ENCODE measurements at places on chromosomes 12 and 14. TPM values are rescaled to one million over a fixed set of nuclear protein-coding genes. Genes with fewer than 3 reads are reported as not detected.

Gene CLEC2D
- total RNA-seq = 10.0 TPM

Gene KCNH5
- total RNA-seq = not detected

Gene CFAP251
- 2.4 TPM for total RNA-seq

Gene C12orf56
- total RNA-seq = 0.78 TPM

Gene CAMKK2
- total RNA-seq = 33.0 TPM

Gene KCNH3
- 0.35 TPM for total RNA-seq

Gene ANKRD52
- total RNA-seq = 75.4 TPM

Gene SPTB
- total RNA-seq = 0.26 TPM

Gene GALNT4
- total RNA-seq = 4.5 TPM

Gene RAB21
- 70.6 TPM for total RNA-seq

Gene ANKRD13A
- 43.5 TPM for total RNA-seq

Gene PTGDR
- not detected for total RNA-seq

Gene ACVRL1
- not detected for total RNA-seq

GRCh38 chr12:127236491-127236890 lies 1030.5 kb upstream of the TMEM132C start:
- DNase-seq = no peak

DNA sequence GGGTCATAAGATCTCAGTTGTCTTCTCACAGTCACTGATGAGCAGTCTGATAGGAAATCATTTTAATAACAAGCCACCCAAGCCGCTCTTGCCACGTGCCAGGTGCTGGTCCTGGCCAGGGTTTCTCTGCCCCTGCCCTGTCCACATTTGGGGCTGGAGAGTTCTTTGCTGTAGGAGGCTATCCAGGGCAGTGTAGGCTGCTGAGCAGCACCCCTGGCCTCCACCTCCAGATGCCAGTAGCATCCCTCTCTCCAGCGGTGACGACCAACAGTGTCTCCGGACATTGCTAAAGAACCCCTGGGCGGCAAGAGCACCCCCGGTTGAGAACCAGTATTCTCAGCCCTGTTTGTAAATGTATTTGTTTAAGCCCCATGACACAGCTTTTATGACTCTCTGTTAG lies 243.7 kb downstream of the GLT1D1 start:
- peak; percentile 78 for DNase-seq

DNA sequence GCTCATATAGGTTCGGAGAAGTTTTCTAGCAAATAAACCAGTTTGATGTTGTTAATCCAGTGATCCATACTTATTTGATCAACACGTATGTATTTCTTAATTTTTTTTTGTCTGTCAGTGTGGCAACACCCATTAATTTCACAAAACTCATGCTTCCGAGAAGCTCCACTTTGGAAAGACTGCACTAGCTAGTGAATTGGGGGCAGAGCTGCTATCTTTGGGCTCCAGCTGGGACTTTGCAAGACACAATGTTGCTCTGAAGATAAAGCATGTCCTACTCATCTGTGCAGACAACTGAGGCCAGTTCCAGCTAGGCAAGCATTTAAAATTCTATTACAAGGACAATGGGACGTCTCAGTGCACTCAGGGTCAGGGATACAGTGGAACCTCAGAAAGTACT lies 298.4 kb downstream of the NUAK1 start:
- no peak for DNase-seq

GRCh38 chr12:70556179-70556869 lies 80.9 kb downstream of the PTPRB start:
- no peak for DNase-seq

- DNase-seq = no peak
Observed at GRCh38 chr12:155646-156045, 58.3 kb downstream of the SLC6A12 start.

DNA sequence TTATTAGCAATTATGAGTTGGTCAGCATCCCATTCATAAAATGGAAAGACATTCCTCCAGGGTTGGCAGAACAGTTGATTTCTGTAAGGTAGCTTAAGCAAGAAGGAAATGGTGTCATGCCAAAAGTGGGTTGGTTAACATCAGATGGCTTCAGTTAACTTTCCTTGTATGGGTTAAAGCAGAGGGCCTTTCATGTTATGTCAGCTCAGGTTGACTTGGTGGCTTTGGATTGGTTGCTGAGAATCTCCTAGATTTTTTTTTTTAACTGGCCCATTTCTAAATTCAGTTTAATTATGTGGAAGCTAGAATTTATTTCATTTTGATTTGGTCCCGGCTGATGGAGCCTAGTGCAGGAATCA lies 87.8 kb downstream of the BBS10 start:
- DNase-seq = no peak

DNA sequence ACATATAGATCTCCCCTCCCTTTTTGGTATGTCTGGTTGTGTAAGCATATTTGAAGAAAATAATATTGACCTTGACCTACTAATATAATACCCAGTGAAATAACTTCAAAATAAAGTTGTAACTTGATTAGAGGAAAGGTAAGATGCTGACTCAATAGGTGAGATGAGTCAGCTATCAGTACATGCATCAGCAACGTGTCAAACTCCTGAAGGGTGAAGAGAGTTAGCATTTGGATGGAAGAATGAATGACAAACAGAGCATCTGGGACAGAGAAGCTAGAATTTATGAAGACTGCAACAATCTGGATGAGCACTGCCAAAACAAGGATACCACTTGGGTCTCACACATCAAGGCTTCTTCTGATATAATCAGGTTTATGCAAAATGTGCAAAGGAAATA lies 74.9 kb downstream of the PPP2R5E start:
- no peak for DNase-seq

- peak; percentile 44 for DNase-seq
Observed at GRCh38 chr12:115936997-115937916, 340.2 kb downstream of the MED13L start.

DNA sequence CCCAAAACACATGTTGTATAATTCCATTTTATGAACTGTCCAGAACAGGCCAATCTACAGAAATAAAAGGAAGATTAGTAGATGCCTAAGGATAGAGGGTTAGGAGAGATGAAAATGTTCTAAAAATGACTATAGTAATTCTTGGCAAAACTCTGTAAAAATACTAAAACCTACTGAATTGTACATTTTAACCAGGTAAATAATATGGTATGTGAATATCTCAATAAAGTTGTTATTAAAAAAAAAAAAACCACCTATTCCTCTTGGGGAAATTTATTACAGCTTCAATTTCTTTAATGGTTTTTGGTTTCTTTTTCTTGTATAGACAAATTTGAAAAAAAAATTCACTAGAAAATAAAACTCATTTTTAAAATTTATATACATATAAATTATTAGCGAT lies 33.2 kb downstream of the YAF2 start:
- no peak for DNase-seq

DNA sequence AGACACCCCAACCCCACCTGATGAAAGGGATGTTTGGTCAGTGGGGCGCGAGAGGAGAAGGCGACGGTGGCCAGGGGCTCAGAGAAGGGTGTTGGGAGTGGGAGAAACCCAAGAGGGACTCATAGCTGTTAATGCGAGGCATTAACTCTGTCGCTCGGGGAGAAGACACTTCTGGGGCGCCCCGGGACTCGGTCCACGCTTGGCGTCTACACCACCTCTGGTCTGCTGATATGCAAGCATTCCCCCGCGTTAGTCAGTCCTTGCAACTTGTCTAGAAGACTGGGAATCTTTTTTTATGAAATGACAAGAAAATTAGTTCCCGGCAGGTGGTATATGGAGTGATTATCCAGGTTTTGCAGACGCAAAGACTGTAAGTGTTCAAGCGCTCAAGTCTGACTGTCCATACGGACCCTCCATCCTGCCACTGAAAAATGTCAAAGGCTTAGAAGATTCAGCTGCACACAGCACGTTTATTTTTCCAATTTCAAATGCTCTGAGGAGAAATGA lies 360 bp upstream of the SLC35F4 start:
- DNase-seq = no peak

- no peak for DNase-seq
Observed at GRCh38 chr12:27780612-27781408, 774 bp upstream of the MANSC4 start.

- no peak for DNase-seq
Observed at GRCh38 chr14:33903369-33903768, 47.5 kb downstream of the EGLN3 start.

- DNase-seq = no peak
Observed at GRCh38 chr14:51147183-51147582, 52.3 kb upstream of the TRIM9 start.

DNA sequence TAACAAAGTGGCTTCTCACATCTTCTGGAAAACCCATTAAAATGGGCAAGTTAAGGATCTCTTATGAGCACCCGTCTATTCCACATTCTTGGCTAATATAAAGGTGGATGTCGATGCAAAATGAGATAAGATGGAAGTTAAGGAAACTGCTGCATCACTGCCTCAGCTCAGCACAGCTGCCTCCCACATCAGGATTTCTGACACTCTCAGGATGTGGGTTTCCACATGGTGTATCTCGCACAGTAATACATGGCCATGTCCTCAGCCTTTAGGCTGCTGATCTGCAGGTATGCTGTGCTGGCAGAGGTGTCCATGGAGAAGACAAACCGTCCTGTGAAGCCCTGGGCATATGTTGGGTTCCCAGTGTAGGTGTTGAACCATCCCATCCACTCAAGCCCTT lies 1348.0 kb downstream of the TMEM121 start:
- DNase-seq = no peak

DNA sequence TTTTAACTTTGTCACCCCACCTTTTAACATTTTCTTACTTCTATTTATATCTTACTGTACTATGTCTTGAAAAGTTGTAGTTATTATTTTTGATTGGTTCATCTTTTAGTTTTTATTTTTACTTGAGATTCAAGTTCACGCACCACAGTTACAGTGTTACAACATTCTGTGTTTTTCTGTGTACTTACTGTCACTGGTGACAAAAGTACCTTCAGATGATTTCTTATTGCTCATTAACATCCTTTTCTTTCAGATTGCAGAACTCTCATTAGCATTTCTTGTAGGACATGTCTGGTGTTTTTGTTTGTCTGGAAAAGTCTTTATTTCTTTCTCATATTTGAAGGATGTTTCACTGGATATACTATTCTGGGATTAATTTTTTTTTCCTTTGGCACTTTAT lies 289.9 kb downstream of the BCAT1 start:
- DNase-seq = no peak

DNA sequence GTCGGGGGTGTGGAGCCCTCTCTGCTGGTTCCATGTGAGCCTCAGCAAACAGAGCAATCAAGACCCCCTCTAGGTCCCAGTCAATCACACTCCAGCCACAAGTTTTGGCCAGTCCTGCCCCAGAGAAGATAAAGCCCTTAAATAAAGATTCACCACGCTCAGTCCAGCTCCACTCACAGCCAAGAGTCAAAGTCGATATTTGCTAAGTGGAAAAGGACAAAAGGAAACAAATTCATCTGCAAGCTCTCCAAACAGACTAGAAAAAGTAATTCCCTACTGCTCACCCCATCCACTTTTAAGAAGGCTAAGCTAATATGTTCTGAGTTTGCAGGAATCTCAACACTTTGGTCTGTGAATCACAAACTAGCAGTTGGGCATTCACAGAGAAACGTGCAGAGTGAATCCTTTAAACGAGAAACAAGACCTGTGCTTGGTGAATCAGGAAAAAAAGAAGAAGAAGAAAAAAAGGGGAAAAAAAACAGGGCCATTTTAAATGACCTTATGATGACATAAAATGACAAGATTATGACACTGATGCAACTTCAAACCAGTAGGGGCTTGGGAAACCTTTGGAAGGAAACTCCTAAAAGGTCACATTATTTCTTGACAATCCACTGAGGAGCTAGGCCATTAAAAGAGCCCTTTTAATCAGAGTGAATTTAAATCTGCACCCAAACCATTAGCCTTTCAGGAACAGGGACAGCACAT lies 41.8 kb upstream of the FOXN3 start:
- DNase-seq = no peak

DNA sequence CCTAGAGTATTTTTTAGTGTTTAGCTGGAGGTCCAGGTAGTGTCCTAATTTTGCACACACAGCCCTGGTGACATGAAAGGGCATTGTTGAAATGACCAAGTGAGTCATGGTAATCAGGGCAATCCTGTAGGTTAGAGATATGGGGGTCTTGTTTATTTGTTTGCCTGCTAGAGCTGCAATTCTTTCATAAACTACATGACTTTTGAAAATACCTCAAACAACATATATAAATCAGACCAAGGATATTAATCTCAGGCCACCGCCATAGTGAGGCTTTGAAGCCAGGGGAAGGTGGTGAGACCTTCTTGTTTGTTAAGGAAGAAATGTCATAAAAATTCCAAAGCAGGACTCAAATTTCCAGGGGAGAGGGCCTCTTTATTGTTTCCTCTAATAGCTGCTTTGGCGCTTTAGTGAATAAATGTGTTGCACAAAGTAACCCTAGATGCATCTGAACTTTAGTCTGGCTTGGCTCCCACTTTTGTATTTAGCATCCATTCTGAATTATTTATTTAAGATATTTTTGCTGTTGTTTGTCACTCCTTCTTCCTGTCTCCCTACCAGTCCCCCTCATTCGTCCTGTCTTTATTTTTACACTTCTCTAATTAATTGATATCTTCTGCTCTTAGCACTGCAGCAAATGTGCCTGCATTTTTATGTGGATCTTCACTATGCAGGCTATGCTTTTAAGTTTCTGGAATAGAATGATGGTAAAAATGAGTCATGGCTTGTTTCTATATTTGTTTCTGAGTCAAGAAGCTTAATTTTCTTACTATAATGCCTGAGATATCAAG lies 430.3 kb downstream of the RAD51B start:
- DNase-seq = no peak

DNA sequence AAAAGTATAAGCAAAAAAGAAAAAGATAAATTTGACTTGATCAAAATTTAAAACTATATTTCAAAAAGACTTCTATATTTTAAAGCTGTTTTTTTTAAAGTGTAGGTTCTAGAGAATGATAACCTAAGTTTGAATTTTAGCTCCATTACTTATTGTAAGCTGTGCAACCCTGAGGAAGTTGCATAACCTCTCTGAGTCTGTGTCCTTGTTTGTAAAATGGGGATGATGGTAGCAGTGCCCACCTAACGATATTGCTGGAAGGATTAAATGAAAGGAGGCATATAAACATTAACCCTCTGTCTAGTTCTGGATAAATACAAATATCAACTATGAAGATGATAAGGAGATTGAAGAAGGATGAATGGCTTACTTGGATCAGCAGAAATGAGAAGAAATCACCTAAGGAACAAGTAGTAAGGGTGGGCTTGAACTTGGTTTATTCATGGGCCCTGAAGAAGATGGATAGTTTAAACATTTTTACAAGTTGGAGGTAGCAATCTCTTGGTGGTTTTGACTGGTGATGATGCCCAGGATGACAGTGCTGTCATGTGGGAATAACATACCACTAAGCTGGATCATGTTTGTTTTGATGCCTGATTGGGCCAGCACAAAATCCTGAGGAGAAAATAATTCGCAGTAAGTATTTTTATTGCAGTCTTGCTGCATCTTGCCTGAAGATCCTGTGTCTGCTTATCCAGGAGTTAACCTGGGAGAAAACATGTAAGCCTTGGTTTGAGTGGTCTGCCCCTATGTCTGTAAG lies 35.0 kb downstream of the TXNRD1 start:
- no peak for DNase-seq

- DNase-seq = peak; percentile 90
Observed at GRCh38 chr12:3202734-3203446, 125.7 kb downstream of the TSPAN9 start.

GRCh38 chr14:94058674-94059138 lies 22.3 kb downstream of the DDX24 start:
- peak; percentile 32 for DNase-seq

All from osteocyte (in vitro differentiated cells).